ENCODE measurements at places on chromosomes 13 and 19.
A peak's percentile ranks its signal among the peaks of the same experiment; 100 is the strongest.

DNA sequence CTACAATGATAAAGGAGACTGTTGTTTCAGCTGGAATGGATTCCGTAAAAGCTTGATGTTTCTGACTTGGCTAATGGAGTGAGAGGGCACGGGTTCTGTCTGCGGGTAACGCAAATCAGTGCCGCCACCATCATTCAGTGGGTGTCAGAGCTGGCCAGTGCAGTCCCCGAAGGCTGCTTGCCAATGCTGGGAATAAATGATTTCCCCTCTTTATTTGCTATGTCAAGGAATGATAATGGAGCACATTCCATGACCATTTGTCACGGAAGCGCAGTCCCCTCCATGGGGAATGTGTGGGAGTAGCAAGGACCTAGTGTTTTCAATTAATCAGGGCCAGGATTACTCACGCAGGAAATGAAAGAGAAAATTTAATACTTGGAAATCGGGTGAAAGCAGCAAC is 899.3 kb downstream of the UQCRFS1 start:
- peak; percentile 34 for DNase-seq

- DNase-seq: no peak
These were observed 2.0 kb upstream of the CCDC97 start for GRCh38 chr19:41307954-41308449.

- peak; percentile 84 for DNase-seq
These were observed 217.2 kb upstream of the HTR2A start for GRCh38 chr13:47114030-47114429.

GRCh38 chr13:24176351-24177101 is 16.0 kb downstream of the SPATA13 start:
- no peak for DNase-seq

DNA sequence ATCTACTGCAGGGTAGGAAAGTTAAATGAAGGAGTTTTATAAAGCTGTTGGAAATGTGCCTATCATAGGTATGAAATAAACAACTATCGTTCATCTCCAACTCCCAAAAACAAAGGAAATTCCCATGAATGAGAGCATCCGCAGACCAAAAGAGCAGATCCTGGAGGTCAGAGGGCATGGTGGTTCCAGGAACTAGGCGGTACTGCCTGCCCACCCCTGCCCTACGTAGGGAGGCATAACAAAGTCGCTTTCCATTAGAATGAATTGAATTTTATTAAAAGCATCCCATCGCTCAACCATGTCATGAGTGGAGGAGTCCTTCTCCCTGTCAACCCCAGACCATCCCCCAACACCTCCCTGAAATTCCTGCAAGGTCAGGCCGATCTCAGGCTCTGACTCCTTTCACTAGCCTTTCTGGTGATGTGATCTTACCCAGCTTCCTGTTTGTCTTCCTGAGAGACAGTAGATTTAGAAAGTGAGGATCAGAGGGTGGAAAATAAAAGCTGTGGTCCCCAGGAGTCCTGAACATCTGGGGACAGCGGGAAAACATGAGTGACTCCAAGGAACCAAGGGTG is at the start of gene CLEC4M:
TSS of gene CLEC4M (plus strand) at position 525 of the 575 bp plus-strand sequence. CDS start at position 549, 24 bp downstream.
- no peak for DNase-seq

DNA sequence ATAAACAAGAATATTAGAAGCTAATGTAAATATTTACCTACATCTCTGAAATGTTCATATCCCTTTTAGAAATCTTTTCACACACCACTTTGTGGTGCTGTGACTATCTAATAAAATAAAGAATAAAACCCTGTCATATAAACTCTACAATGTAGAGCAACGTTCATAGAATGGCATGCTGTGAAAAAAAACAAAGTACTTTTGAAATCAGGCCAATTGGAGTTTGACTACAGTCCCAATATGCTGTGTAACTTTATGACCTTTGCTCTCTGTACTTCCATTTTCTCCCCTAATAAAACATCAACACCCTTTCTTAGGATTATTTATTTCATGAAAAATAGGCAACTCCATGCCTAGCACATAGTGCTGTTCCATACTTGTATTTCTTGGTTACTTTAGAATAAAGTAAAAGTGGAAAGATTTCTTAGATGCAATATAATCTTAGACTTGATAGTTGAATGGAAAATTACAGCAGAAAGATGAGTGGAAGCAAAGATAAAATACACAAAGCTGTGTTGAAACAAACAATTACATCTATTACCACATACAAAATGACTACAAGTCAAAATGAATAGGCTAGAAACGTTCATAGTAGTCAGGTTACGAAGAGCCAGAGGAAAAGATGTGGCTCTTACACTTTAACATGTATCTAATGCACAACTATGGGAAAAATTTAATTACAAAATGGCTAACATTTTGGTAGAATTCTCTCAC is 613.2 kb upstream of the SLITRK5 start:
- DNase-seq: no peak

DNA sequence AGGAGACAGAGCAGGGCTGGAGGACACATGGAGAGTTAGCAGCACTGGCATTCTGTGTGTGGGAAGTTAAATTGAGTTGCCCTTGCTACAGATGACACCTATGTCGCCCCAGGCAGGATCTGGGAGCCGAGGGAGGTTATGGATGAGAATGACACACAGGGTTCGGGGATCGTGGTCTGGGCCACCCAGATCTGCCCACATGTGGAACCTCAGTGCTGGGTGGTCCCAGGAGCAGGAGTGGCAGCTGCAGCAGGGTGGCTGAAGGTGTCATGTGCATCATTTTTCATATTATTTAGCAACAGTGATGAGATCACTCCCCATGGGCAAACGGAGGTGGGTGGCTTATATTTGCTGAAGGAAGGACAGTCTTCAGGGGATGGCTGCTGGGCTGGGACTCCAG is 3.2 kb downstream of the IL17D start:
- DNase-seq: no peak

DNA sequence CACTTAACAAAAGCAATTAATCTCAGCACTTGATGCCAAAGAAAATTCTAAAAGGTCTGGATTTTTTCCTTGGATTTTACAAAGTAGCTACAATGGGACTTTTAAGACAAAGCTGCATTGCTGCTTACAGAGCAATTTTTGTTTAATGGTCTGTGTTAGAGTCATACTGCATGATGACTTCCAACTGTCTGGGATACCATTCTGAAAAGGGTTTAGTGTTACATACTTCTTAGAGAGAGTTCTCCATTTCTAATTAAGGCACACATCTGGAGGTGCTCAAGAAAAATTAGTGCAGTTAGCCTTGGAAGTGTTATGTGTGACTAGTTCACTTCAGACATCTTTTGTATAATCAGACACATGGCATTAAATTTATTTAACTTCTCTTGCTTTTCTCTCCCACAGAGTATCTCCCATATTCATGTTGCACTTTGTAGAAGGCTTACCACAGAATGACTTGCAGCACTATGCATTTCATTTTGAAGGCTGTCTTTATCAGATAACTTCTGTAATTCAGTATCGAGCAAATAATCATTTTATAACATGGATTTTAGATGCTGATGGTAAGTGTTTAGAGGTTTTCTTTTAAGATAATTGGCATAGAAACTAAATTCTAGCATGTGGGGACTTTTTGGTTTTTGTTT is 35.1 kb downstream of the USPL1 start:
- DNase-seq: no peak

DNA sequence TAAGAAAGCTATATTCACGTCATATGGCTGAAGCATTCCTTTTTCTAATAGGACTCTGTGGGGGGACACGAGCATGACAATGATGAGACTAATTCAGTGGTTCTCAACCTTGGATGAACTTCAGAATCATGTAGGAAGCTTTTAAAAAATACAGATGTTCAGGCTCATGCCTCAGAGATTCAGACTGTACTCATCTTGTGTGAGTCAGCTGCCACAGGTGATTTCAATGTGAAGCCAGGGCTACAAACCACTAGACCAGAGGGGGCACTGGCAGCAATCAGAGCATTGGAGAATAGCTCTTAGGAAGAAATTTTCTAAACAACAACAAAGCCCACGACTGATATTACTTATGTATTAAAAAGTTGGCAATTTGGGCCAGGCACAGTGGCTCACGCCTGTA is 91.7 kb downstream of the SERP2 start:
- DNase-seq: no peak

- DNase-seq: no peak
These were observed 40.7 kb upstream of the SPATA13 start for GRCh38 chr13:24119626-24120508.

GRCh38 chr19:46915386-46915785 is 54.6 kb downstream of the ARHGAP35 start:
- no peak for DNase-seq

GRCh38 chr13:30341815-30342570 is 34.6 kb upstream of the KATNAL1 start:
- DNase-seq: peak; percentile 93

DNA sequence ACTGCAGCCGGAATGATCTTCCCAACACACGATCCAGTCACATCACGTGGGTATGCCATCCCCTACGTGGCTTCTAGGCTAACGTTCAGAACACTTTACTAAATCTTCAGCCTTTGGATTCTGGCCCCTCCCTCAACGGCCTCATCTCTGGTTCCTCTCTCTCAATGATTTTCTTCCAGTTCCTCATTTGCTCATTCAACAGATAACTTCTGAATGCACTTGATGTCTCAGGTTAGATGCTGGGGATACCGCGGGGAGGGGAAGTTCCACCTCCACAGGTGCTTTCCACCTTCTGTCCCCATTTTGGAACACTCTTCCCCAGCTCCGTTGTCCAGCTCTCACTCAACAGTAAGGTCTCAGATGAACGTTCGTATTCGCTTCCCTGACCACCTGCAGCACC is 66.1 kb downstream of the ATP7B start:
- no peak for DNase-seq

DNA sequence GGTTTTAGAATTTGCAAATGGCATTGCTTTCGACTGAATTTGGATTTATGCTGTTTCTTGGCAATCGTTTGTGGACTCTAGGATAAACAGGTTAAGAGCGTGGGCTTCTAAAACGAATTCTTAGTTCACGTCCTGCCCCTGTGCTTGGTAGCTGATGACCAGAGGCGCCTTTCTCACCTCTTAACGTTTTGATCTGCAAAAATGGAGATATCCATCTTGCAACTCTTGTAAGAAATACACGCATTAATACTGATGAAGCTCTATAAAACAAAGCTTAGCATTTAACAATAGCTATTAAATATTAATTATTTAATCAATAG is 580 bp upstream of the KATNAL1 start:
- no peak for DNase-seq

GRCh38 chr13:30071969-30072817 is 221.8 kb upstream of the UBL3 start:
- no peak for DNase-seq

DNA sequence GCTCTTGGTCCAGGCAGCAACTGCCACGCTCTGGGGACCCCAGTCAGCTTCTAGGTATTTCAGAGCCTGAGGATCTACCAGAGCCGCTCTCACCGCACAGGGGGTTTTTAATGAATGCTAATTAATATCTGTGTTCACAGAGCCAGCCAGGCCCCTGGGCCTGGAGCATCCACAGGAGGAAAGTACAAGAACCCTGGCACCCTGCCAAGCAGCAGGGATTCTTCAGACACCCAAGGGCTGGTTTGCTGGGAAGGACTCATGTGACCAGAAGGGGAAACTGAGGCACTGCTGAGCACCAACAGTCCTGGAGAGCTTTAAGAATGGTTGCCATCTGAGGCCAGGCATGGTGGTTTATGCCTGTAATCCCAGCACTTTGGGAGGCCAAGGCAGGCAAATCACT is 38.0 kb upstream of the ADGRE5 start:
- no peak for DNase-seq

DNA sequence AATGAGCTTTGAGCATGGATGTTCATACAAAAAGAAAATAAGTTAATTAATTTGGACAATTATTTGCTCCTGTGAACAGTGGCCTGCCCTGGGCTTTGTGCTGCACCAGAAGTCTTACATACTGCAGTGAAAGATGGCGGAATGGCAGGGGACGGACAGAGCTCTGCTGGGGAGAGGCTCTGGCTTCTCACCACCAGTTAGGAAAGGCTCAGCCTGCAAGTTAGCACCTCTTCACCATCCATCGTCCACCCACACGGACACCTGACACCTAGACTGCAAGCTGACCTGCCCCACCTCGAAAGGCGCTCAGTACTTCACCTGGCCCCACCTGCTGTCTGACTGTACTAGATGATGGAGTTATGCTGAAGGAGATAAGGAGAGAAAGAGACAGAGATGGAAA is 203.9 kb upstream of the IRS2 start:
- DNase-seq: no peak

- no peak for DNase-seq
These were observed 15.8 kb upstream of the ELF1 start for GRCh38 chr13:41034881-41035280.

- peak; percentile 50 for DNase-seq
These were observed 12.2 kb downstream of the ARGLU1 start for GRCh38 chr13:106555631-106556328.

DNA sequence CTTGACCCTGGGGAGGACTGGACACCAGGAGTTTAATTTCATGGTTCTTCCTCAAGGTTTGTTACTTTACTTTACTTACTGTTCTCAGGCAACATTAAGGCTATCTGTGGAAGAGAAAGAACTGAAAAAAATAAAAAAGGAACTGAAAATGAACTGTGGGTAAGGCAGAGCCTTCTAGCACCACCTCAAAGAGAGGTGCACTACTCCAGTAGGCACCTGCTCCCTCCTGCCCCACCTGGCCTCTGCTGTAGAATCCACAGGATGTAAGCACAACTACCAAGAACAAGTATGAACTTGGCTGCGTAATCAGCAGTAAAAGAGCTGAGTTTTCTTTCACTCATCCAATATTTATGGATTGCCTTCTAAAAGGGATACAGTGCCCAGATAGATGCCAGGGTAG is 12.2 kb downstream of the ZNF112 start:
- no peak for DNase-seq

- DNase-seq: no peak
These were observed 11.8 kb upstream of the FGF9 start for GRCh38 chr13:21659087-21659486.

- DNase-seq: no peak
These were observed 536 bp upstream of the NCR1 start for GRCh38 chr19:54905421-54905802.
